ENCODE measurements at places on chromosomes 3 and 15.
A peak's percentile ranks its signal among the peaks of the same experiment; 100 is the strongest.

DNA sequence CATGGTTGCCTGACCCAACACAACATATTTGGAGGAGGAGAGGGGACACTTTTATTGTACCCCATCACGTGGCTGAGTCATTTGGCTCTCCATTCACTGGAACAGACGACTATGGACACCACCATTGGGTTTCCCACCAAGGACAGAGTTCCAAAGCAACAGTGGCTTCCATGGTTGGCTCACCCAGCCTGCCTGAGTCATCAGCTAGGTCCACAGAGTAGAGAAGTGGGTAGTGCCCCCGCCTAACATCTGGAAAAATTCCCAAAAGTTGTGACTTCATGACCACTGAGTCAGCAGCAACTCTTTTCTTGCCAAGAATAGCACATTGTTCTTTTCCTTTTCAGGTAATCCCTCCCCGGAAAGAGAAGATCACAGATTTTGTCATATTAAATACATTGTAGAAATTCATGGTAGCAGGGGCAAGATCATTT, 3.0 kb upstream of the PPP1R2 start:
- no peak for DNase-seq

DNA sequence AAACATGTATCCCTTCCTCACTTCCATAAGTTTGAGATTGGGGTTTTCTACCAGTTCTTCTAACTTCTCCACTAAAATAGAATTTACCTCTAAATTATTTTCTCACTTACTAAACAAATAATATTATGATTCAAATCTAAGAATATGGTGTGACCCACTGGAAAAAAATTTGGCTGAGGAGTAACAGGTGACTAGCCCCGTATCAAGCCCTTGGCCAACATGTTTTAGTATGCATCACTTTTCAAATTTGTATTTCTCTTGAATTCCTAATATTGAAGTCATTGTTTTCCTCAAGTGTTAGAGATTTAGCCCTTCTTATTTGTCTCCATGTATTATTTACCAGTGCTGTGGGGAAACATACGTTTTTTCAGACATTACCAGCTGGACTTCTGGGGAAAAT, 759.4 kb downstream of the NSUN3 start:
- DNase-seq = no peak

DNA sequence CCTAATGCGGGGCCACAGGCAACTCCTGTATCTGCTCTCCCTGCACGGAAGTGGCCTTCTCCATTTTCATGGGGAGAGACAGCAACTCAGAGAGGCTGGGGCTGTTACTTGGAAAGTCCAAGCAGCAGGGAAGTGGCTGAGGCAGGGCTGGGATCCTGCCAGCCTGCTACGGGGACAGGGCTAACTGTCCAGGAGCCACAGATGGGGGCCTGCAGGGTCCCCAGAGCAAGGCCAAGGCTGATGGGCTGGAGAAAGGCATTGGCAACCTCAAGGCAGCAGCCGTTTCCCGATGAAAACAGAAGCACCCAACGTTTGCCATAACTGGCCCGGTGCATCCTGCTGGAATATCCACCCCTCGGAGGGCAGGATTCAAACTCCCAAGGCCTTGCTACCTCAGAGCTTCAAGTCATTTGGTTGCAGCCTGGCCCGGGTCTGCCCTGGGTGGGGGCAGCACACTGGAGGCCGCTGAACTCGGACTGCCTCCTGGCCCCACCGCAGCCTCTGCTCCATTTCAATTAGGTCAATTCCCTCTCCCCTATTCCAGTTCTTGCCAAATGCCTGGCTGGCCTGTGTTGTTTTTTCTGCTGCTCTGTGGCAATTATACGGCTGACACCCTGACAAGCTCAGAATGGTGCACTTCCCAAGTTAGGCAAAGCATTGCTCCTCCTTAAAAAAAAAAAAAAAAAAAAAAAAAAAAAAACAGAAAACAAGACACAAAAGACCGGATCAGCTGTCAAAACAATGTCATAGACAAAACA, 143.5 kb downstream of the NUP210 start:
- DNase-seq = peak; percentile 38

- DNase-seq = no peak
Measured at GRCh38 chr3:122097141-122097540, 42.0 kb downstream of the CD86 start.

DNA sequence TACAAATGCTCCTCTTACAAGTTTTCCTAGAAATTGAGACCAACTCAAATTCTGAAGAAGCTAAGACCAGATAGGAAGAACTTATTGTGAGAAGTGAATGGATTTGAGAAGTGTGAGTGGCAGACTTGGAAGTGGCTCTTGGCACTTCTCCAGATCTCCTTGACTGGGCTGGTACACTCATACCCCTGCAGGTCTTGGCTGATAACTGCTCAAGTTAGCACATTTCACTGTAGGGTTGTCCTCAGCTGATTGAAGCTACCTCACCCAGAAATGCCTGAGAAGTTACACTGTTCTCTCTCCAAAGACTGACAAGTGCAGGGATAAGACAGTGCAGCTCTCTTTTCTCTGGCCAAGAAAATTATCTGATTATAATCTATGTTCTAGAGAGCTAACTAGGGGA, 16.5 kb upstream of the CLDN1 start:
- no peak for DNase-seq
